ENCODE measurements at places on chromosomes 5 and 9. TPM values are rescaled to one million over a fixed set of nuclear protein-coding genes. Genes with fewer than 3 reads are reported as not detected.

The IL4 gene
- not detected for polyA plus RNA-seq

The SLC45A2 gene
- polyA plus RNA-seq, result 0.19 TPM

The SPRY4 gene
- 1.3 TPM for polyA plus RNA-seq

The N4BP3 gene
- 2.9 TPM for polyA plus RNA-seq

The SARDH gene
- 0.93 TPM for polyA plus RNA-seq

The GPBP1 gene
- 29.8 TPM for polyA plus RNA-seq

The SUSD1 gene
- 1.6 TPM for polyA plus RNA-seq

The NR4A3 gene
- polyA plus RNA-seq, result 4.9 TPM

The PTRH1 gene
- polyA plus RNA-seq, result 13.3 TPM

The KCNV2 gene
- polyA plus RNA-seq, result not detected

The UCK1 gene
- 29.2 TPM for polyA plus RNA-seq

The PTGDS gene
- 37.3 TPM for polyA plus RNA-seq

The BAAT gene
- not detected for polyA plus RNA-seq

The OTP gene
- not detected for polyA plus RNA-seq

The PCSK5 gene
- polyA plus RNA-seq, result 1.0 TPM

The PRSS3 gene
- polyA plus RNA-seq, result 68.1 TPM

The SPATA31A3 gene
- polyA plus RNA-seq, result not detected

The ENHO gene
- polyA plus RNA-seq, result 63.8 TPM

The ZNG1E gene
- 64.8 TPM for polyA plus RNA-seq

The TENT4A gene
- polyA plus RNA-seq, result 8.4 TPM

The PBX3 gene
- 14.6 TPM for polyA plus RNA-seq

The NUTM2G gene
- polyA plus RNA-seq, result not detected

The TPPP gene
- 1.7 TPM for polyA plus RNA-seq

The FYB1 gene
- polyA plus RNA-seq, result 2.0 TPM

The NR2F1 gene
- polyA plus RNA-seq, result 24.3 TPM

The DMRT2 gene
- not detected for polyA plus RNA-seq

The SLC25A48 gene
- 0.13 TPM for polyA plus RNA-seq

The SLC6A3 gene
- polyA plus RNA-seq, result not detected

The IL7R gene
- polyA plus RNA-seq, result 7.5 TPM

The ARL14EPL gene
- polyA plus RNA-seq, result not detected

All from stomach (tissue), 19 donors.